ENCODE measurements at places on chromosomes 16 and 17. TPM values are rescaled to one million over a fixed set of nuclear protein-coding genes. Genes with fewer than 3 reads are reported as not detected.
A peak's percentile ranks its signal among the peaks of the same experiment; 100 is the strongest.

GRCh38 chr16:11297492-11298142, 16.5 kb upstream of the PRM1 start:
- no peaks in the 10 kb centered on the region for H3K36me3 ChIP-seq
- peak; percentile 69 for DNase-seq

DNA sequence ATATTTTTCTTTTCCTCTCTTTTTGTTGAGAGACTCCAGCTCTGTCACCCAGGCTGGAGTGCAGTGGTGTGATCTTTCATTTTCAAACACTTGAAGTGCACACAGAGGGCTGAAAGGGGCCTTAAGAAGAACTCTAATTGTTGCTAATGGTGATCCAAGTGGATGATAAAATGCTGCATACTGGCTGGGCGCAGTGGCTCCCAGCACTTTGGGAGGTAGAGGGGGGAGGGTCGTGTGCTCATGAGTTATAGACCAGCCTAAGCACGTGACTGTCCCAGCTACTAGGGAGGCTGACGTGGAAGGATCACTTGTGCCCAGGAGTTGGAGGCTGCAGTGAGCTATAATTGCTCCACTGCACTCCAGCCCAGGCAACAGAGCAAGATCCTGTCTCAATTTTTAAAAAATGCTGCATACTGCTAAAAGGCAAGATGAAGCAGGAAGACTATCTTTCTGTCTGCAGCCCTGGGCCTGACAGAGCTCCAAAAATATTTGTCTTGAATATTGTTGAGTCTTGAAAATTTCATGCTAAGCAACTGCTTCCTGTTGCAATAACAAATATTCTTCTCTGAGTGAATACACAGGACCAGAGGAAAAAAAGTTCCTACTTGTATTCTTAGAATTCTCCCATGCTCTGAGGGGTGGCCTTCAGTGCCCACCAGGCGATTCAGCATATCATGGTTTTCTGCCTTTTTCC, 63.7 kb upstream of the AKTIP start:
- peaks cover 5% of the 10 kb centered on the region for H3K4me1 ChIP-seq
- H3K36me3 ChIP-seq = peaks cover 9% of the 10 kb centered on the region
- H3K27ac ChIP-seq = no peak overlapping the region
- H3K4me3 ChIP-seq = no peak overlapping the region
- no peaks in the 10 kb centered on the region for H3K27me3 ChIP-seq

- H3K27me3 ChIP-seq = no peaks in the 10 kb centered on the region
- no peaks in the 10 kb centered on the region for H3K36me3 ChIP-seq
- no peak for DNase-seq
- H3K4me1 ChIP-seq = no peaks in the 10 kb centered on the region
- no peak overlapping the region for H3K27ac ChIP-seq
- no peak overlapping the region for H3K4me3 ChIP-seq
These were observed 146.7 kb downstream of the KCNJ12 start for GRCh38 chr17:21522755-21523336.

DNA sequence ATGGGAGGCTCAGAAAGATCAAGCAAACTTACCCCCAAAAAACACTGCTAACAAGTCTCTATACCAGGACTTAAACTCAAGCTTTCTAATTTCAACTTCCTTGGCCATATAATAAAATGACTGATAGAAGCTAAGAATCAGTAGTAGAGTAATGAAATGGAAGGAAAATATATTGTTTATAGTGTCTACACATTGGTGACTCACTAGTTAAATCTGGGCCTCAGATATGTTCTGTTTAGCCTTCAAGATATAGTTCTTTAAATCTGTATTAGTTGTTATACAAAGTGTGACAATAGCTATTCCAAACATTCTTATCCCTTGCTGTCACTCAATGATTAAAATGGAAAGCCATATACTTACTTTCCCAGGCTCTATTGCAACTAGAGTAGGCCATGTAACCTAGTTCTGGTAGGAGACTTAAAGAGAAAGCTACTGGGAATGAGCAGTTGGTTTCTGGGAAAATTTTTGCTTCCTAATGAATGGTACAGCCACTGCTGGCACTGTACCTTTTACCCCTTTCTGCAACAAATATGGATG, 18.3 kb downstream of the SSH2 start:
- no peak overlapping the region for H3K27ac ChIP-seq
- H3K4me1 ChIP-seq = no peaks in the 10 kb centered on the region
- H3K27me3 ChIP-seq = no peaks in the 10 kb centered on the region
- no peak for DNase-seq

GRCh38 chr17:45294506-45294905, 22.3 kb downstream of the MAP3K14 start:
- H3K27ac ChIP-seq = no peak overlapping the region
- H3K4me3 ChIP-seq = no peak overlapping the region
- no peak for DNase-seq
- H3K27me3 ChIP-seq = no peaks in the 10 kb centered on the region
- H3K4me1 ChIP-seq = no peaks in the 10 kb centered on the region

GRCh38 chr17:50129353-50129727, 620 bp downstream of the SAMD14 start:
- DNase-seq = no peak
- no peak overlapping the region for H3K27ac ChIP-seq
- H3K36me3 ChIP-seq = no peaks in the 10 kb centered on the region
- peaks cover 5% of the 10 kb centered on the region for H3K4me1 ChIP-seq
- peak overlapping the region; percentile 93 for H3K4me3 ChIP-seq

DNA sequence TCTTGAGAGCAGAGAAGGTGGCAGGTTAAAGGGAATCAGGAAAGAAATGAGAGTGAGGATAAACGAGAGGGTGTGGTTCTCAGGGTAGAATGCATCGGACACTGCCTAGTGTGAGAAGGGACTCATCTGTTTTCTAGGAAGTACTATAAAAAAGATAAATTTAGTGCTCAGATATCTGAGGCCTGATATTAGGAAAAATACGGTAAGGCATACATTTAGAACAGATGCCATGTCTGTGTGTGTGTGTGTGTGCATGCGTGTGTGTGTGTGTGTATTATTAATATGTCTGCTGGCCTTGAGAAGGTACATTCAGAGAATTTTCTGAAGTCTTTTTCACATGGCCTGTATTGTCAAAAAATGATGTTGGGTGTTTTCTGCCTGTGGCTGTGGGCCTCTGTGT, 414.8 kb downstream of the MAF start:
- H3K36me3 ChIP-seq = no peaks in the 10 kb centered on the region
- H3K4me3 ChIP-seq = no peak overlapping the region
- H3K4me1 ChIP-seq = peaks cover 10% of the 10 kb centered on the region
- no peak overlapping the region for H3K27ac ChIP-seq
- no peaks in the 10 kb centered on the region for H3K27me3 ChIP-seq

DNA sequence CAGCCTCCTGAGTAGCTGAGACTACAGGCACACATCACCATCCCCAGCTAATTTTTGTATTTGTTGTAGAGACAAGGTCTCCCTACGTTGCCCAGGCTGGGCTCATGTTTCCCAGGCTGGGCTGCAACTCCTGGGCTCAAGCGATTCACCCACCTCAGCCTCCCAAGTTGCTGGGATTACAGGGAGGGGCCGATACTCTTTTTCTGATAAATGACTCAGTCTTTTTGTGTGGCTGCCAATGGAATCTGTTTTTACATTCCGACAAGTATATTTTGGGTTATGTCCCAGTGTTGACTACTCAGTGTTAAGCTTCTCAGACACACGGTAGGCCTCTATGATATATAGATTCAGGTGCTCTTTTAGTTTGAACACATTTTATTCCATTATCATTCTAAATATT, 58.1 kb downstream of the SLFN11 start:
- no peak overlapping the region for H3K4me3 ChIP-seq
- DNase-seq = no peak
- H3K36me3 ChIP-seq = no peaks in the 10 kb centered on the region
- no peaks in the 10 kb centered on the region for H3K4me1 ChIP-seq
- peaks cover 10% of the 10 kb centered on the region for H3K27me3 ChIP-seq

GRCh38 chr16:57503366-57503765, 17.1 kb upstream of the DOK4 start:
- H3K36me3 ChIP-seq = no peaks in the 10 kb centered on the region
- no peak overlapping the region for H3K4me3 ChIP-seq
- no peaks in the 10 kb centered on the region for H3K4me1 ChIP-seq
- no peak overlapping the region for H3K27ac ChIP-seq
- DNase-seq = peak; percentile 40

GRCh38 chr16:67346341-67346740, 19.7 kb downstream of the LRRC36 start:
- H3K4me3 ChIP-seq = no peak overlapping the region
- H3K36me3 ChIP-seq = no peaks in the 10 kb centered on the region
- no peak for DNase-seq
- H3K4me1 ChIP-seq = no peaks in the 10 kb centered on the region

DNA sequence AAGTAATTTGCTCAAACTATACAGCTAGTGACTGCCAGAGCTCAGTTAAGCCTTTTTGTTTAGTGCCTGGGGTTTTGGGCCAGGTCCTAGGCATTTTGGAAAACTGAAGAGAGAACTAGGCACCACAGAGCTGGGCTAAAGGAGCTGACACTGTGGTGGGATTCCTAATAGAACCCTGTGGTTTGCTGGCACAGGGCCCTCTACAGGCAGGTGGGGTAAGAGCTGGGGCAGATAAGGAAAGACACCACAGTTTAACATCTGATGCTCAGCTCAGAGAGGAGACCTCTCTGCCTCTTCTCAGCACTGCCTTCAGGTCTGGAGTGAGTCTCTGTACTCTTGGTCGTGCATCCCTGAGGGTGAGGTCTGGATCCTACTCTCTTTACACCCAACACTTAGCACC, 121.2 kb downstream of the SNX11 start:
- H3K36me3 ChIP-seq = no peaks in the 10 kb centered on the region
- H3K27ac ChIP-seq = no peak overlapping the region
- H3K4me1 ChIP-seq = peaks cover 5% of the 10 kb centered on the region
- DNase-seq = peak; percentile 82

GRCh38 chr17:14205992-14206461, 30.6 kb downstream of the CDRT15 start:
- DNase-seq = peak; percentile 34
- H3K4me3 ChIP-seq = no peak overlapping the region
- no peaks in the 10 kb centered on the region for H3K27me3 ChIP-seq
- no peak overlapping the region for H3K27ac ChIP-seq

DNA sequence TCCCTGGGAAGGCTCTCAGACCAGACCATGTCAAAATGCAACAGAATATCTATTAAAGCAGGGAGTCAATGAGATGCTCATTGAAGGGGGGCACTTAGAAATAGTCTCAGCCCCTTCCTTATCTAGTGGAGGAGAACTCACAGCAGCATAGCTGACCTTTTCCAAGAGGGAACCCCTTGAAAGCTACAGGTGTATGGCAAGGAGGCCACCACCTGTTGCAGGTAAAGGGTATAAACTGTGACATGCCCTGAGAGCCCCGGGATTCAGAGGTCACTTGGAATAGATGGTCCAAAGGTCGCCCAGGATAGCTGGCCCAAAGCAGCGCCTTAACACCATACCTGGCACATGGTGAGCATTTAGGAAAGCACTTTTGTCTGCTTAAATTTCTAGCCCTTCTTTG, 120.2 kb upstream of the RPL38 start:
- H3K27ac ChIP-seq = no peak overlapping the region
- H3K27me3 ChIP-seq = no peaks in the 10 kb centered on the region
- H3K4me1 ChIP-seq = no peaks in the 10 kb centered on the region
- H3K4me3 ChIP-seq = no peak overlapping the region
- no peaks in the 10 kb centered on the region for H3K36me3 ChIP-seq
- DNase-seq = no peak

DNA sequence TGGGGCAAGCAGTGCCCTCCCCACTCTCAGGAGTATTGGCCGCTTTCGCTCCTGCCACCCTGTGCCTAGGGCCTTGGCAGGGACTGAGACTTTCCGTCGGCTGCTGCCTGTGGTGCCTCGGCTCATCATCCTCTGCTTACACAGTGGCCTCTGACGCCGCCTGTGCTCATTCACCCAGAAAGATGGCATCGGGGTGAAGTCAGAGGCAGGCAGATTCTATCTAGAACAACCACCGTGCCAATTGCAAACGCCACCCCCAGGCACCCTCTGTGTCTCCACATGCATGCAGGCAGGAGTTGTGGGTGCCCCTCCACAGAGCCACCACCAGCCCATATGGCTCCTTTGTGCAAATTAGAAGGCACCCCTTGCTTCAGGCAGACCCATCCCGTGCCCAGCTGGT, 154.2 kb upstream of the GSE1 start:
- DNase-seq = no peak
- peaks cover 4% of the 10 kb centered on the region for H3K27me3 ChIP-seq
- H3K4me3 ChIP-seq = no peak overlapping the region
- H3K4me1 ChIP-seq = peaks cover 8% of the 10 kb centered on the region

The PRR29 gene
- total RNA-seq = 1.5 TPM

DNA sequence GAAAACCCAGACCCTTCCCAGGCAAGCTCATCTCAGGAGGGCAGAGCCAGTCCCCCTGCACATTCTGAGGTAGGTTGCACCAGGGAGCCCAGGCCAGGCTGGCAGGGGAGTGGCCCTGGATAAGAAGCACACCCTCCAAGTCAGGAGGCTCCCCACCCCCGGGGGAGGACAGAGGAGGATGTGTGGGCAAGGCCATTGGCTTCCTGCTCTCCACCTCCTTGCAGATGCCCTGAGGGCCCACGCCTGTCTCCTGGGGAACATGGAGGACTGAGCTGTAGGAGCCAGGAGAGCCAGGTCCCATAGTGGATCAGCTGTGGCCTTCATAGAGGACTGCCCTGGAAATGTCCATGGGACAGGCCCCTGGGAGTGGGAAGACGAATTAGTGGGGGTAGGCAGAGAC, 126.7 kb downstream of the IRF8 start:
- H3K27me3 ChIP-seq = no peaks in the 10 kb centered on the region
- H3K4me1 ChIP-seq = no peaks in the 10 kb centered on the region
- no peak for DNase-seq
- H3K4me3 ChIP-seq = no peak overlapping the region
- H3K36me3 ChIP-seq = peaks cover 3% of the 10 kb centered on the region
- H3K27ac ChIP-seq = no peak overlapping the region
